ENCODE measurements at places on chromosomes 11 and 22.

DNA sequence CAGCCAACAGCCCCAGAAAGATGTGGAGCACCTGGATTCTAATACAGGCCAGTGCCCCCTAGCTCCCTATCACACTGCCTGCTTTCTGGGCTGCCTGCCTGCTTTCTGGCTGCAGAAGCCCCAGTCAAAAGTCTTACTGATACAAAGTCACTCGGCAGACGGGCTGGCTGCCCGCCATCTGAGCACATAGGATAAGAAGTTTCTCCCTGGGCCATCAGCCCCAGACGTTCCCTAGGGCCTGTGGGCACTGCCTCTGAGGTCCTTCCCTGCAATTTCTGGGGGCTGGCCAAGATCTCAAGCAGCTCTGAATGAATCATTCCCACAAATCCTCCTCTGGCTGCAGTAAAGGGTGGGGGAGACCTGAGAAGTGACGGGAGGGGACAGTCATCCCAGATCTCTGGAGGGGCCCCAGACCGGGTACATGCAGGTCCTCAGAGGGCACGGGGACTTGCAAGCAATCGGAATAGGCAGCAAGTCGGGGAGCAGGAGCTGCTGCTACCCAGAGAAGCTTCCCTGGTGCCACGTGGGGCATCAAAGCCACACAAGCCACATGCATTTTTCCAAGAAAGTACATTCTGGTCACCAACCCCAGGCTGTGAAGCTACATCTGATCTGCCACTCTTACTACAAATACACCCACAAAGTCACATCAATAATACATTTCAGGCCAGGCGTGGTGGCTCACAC, 4.7 kb downstream of the TPST2 start:
- no peak for DNase-seq

DNA sequence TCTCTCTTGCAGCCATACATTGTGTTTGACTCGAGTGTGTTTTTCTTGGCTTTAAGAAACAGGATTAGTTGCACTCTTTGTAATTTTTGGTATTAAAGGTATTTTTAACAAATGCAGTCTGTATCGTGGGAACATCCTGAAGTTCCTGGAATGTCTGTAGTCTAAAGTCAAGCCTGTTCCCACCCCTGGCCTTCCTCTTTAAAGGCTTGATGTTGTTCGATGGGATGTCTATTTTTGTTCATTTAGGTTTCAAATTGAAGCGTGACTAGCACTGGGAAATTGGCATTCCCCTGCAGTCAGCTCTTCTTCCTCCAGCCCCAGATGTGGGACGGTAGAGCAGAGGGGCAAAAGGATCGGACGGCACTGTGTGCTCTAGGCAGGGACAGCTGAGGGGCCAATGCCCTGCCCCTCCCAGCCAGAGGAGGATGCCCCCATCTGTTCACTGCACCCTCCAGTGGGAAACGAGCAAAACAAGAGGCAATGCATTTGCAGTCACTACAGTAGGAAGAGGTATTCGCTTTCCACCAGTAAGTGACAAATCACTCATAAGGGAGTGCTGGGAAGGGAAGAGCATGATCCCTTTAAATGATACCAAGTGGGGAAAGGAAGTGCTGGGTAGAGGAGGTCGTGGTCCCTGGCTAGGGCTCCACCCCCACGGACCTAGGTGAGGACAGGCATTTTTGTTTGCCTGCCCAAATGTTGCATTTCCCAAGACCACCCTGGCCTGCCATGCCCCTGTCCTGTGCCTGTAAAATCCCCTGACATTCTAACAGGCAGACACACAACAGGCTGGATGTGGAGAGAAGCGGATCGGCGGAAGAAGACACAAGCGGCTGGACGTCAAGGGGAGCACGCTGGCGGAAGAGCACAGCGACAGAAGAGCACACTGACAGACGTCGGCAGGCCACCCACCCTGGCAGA, 47.4 kb upstream of the SEPTIN5 start:
- no peak for DNase-seq

- DNase-seq, result no peak
Observed at GRCh38 chr11:56906683-56907148, 82.0 kb upstream of the OR5AK2 start.

DNA sequence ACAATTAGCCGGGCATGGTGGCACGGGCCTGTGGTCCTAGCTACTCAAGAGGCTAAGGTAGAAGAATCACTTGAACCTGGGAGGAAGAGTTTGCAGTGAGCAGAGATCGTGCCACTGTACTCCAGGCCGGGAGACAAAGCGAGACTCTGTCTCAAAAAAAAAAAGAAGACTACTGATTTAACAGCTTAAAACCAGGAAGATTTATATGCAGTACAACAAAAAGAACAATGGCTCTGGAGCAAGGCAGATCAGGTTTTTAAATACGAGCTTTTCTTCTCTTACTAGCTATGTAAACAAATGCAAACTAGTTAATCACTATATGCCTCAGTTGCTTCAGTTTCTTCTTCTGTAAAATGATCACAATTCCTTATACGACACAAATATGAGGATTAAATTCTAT, 6.9 kb downstream of the FAM168A start:
- DNase-seq, result no peak

DNA sequence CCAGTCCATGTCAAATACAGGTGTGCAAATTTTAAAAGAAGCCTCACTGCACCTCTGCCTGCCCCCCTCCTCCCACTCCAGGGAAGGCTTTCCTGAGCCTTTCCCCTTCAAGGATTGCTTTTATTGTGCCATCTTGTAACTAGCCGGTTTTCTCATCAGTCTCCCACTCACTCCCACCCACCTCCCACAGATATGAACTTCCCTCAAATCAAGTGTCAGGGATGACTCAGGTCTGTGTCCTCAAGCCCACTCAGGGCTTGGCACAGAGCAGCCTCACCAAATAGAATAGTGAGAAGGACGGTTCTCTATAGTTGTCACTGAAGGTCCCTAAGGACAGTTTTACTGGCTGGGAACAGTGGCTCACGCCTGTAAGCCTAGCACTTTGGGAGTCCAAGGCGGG, 43.0 kb downstream of the THAP12 start:
- DNase-seq, result no peak

- no peak for DNase-seq
Observed at GRCh38 chr22:40189997-40190396, 12.3 kb downstream of the TNRC6B start.

GRCh38 chr11:112255067-112255720, 5.5 kb downstream of the PLET1 start:
- DNase-seq, result no peak

GRCh38 chr11:73404048-73404447, 27.8 kb downstream of the RELT start:
- peak; percentile 72 for DNase-seq

DNA sequence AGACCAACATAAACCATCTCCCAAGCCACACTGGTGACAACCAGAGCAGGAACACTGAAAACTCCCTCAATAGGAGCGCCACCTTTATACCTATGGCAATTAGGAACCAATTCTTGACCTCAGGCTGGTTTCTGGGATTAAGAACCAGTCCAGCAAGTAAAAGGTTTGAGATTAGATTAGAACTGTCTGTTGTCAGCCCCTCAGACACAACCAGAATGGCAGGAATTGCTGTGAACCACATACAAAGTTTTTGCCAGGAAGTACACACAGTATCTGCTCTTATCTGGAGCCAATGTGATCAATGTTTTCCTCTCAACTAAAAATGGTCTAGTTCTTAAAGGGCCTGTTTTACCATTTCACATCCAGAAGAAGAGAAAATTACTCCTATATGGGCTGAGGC, 55.2 kb downstream of the RBFOX2 start:
- DNase-seq, result no peak

GRCh38 chr11:131253142-131253655, 117.2 kb upstream of the NTM start:
- no peak for DNase-seq

DNA sequence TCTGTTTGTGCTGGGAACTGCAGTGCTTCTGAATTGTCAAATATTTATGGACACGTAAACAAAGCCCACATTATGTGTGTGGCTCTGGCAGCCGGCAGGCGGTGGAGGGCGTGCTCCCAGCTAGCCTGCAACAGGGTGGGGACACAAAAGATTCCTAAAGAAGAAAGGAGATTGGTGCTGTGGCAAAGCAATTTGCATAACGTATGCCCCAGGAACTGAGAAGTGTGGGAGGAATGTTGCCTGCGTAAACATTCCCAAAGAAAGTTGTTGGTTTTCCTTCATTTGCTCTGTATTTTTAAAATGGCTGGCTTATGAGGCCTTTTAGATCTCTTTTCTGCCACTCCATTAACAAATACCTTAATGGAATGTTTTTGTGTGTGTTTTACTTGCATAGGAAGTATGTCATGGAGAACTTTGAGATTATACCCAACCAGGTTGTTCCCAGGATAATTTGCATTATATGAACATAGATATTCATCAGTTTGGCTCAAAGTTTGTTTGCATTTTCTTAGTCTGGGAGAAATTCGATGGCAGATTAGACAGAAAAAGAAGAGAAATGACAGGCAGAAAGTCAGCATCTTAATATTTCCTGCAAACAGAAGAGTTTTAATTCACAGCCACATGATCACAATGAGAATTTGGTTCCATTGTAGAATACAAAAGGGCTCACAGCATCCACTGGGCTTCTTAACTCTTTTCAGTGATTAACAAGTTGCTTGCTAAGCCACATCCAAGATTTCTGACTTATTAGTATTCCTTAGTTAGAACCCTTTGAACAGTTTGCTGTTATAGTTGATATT, 41.8 kb upstream of the DLAT start:
- peak; percentile 36 for DNase-seq

- no peak for DNase-seq
Observed at GRCh38 chr11:18491924-18492323, 34.8 kb downstream of the TSG101 start.

DNA sequence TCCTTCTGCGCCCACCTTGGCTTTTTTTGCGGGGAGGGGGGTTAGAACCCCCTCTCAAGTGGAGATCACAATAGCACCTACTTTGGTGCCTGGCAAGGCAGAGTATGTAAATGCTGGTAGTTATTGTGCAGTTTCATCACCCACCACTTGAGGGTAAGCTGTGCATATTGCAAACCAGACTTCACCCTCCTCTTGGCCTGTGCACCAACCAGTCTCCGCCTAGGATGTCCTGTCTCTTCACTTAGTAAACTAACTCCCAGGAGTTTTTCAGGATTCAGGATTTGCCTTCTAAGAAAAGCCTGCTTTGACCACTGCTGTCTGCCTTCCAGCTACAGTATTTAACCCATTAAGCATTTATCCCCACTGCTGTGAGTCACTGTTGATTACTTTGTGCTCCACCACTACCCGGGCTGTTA, 2.0 kb upstream of the UBXN1 start:
- peak; percentile 37 for DNase-seq

DNA sequence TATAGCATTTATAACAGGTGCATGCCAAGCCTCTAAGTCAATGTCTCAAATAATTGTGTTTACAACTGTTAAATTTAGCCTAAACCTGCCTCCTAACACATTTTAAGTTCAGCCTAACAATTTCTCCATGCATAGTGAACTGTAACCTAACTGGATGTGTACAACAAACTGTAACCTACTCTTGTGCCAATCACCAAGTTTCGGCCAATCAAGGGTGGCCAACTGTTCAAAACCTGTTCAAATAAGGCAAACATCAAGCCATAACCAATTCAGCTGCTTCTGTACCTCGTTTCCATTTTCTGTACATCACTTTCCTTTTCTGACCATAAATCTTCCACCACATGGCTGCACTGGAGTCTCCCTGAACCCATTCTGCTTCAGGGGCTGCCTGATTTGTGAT, 45.4 kb downstream of the PIK3C2A start:
- DNase-seq, result no peak

GRCh38 chr11:85231588-85231987, 395.6 kb downstream of the DLG2 start:
- no peak for DNase-seq

GRCh38 chr11:58006940-58007339, 16.7 kb upstream of the OR9Q1 start:
- DNase-seq, result no peak

GRCh38 chr22:42841444-42841843, 15.6 kb downstream of the ARFGAP3 start:
- DNase-seq, result no peak

GRCh38 chr11:61918251-61918937, 1.0 kb upstream of the RAB3IL1 start:
- DNase-seq, result no peak

- DNase-seq, result peak; percentile 62
Observed at GRCh38 chr11:33829430-33830141, 55.3 kb upstream of the FBXO3 start.

- no peak for DNase-seq
Observed at GRCh38 chr11:44842220-44842619, 108.5 kb downstream of the TP53I11 start.

- DNase-seq, result peak; percentile 84
Observed at GRCh38 chr11:3037040-3037944, 19.9 kb downstream of the CARS1 start.

- no peak for DNase-seq
Observed at GRCh38 chr11:29685361-29685760, 331.5 kb downstream of the KCNA4 start.

DNA sequence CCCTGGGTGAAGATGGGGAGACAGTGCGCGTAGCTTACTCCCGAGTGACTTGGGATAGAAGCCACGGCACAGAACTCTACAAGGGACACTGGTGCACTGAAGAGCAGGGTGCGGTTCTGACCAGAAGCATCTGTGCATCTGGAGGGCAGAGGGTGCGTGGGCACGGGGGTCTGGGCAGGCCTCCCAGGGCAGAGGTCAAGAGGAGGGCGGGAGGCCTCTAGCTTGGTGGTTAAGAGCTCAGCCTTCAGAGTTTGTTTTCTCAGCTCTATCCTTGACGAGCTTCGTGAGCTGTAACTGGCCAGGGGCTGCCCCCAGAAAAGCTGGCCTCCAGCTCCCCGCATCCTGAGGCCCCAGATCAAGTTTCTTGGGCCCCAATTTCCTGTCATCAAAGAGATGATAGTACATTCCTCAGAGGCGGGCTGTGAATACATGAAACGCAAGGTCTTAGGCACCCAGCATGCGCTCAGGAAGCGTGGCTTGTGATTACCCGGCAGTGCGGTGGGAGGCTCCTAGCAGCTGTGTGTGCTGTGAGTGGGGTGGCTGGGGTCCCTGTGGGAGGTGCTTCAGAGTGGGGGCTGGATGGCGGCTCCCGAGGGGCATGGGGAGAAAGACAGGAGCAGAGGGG, 6.0 kb upstream of the BID start:
- DNase-seq, result no peak

DNA sequence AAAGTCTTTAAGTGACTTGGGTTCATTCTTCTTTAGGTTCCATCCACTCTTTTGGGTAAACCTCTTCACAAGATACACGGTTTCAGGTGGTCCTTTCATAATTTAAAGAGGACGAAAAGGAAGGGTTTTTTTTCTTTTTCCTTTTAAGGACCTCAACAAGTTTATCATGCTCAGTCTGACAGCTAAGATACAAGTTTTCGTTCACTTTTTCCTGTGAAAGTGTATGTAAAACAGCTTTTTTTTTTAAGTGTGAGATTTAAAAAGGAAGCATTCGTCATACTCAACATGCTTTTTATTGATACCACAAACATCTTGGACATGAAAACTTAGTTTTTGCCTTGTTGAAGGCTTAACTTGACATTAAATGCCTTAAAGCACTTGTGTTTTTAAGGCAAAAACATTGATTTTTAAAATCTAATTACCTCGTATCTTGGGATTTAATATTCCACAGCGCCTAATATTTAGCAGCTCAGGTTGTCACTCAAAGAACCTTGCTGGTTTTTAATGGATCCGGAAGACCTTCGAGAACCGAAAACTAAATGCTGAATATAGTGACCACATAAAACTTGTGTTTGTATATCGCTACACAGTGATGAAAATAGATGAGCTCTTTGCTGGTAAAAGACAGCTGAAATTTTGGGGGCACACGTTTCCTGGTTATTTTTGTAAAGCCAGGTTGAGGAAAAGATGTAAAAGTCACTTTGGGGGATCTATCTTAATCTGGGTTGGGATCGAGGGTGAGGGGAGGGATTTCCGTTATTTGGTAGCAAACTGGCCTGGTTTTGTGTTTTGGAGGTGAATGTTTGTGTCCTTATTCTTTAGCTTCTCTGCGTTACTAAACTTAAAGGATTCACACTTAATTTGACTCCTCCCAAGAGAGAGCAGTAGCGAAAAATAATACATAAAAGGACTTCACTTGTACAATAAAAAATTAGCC, 2.3 kb downstream of the PCF11 start:
- DNase-seq, result no peak
